Psoas muscle (tissue), 8 donors: ENCODE measurements at places on chromosomes 5 and 9. TPM values are rescaled to one million over a fixed set of nuclear protein-coding genes. Genes with fewer than 3 reads are reported as not detected.

DNA sequence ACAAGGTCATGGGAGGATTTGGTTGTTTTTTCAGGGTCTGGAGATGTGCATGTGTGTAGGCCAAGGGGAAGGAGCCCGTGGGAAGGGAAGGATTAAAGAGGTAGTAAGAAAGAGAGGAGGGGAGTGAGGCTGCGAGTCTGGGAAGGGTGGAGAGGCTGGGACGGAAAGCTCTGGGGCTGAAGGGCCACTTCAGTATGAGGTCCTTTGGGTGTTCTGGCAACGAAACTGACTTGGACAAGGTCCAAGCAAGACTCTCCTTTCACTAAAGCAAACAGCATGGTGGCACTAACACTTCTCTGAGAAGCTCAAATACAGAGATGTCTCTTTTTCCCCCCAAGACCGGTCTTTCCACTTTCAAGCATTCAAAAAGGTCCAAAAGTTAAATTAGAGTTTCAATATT is 394.5 kb downstream of the ARHGEF28 start:
- no peak for DNase-seq

GRCh38 chr5:4579679-4580078 is 560.5 kb upstream of the ADAMTS16 start:
- no peak for DNase-seq

DNA sequence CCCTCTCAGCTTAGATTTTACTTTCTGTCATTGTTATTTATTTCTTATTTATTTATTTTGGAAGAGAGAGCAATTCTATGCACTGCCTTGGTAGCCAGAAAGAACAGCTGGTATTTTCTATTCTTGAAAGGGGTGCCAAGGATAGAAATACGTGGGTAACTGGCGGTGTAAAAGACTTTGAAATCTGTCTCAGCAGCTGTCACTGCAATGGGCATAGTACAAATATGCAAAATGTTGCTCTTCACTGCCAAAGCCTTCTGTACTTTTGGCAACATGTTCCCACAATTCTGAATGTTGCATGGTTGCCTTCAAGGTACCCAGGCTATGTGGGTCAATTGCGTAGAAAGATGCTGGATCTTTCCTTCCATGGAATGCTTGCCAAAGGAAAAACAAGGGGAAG is 230.2 kb upstream of the EDIL3 start:
- DNase-seq, result no peak

DNA sequence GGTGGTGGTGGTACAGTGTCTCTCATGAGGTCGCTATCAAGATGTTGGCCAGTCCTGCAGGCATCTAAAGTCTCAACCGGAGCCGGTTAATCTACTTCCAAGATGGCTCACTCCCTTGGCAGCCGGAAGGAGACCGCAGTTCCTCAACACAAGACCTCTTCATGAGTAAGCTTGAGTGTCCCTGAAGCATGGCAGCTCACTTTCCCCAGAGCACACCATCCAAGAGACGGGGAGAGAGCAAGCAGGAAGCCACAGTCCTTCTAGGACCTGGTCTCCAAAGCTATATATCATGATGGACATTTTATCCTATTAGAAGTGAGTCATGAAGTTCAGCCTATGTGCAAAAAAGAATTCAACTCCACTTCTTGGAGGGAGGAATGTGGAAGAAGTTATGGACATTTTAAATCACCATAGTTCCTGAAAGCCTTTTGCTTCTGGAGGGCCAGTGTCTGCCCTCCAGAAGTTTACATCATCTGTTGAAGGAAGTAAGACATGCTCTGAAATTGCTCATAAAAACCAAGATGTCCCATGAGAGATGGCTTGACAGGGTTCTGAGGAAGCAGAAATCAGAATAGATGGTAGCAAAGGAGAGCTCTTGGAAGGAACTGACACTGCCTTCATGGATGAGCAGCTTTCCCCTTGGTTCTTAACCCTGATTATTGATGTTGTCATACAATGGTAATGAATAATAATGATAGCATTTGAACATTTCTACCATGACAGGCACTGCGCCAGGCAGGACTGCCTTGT is 21.3 kb downstream of the GALNT10 start:
- DNase-seq, result no peak

Gene KCNT1
- 11.5 TPM for total RNA-seq

Gene MGAT1
- total RNA-seq, result 71.6 TPM

Gene RGP1
- 36.0 TPM for total RNA-seq

Gene PCDHGA4
- total RNA-seq, result 2.1 TPM

Gene HAND1
- total RNA-seq, result not detected
